ENCODE measurements at places on chromosomes 11 and 22.

DNA sequence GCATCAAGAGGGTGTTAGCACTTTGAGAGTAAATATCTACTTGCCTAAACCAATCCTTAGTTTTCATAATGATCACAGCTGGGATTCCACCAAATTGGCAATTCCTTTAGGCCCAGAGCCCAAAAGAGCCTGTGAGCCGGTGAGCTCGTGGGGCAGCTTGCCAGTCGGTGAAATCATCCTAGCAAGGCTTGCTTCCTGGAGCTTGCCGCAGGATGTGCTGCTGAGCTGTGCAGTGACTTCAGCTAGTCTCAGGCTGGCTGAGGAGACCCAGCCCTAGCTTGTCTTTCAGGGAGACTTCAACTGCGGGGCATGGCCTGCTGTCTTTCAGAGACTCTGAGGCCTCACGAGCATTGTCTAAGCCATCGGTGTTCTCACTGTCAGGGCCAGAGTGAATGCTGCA, 73.6 kb upstream of the SUSD2 start:
- no peak for DNase-seq

DNA sequence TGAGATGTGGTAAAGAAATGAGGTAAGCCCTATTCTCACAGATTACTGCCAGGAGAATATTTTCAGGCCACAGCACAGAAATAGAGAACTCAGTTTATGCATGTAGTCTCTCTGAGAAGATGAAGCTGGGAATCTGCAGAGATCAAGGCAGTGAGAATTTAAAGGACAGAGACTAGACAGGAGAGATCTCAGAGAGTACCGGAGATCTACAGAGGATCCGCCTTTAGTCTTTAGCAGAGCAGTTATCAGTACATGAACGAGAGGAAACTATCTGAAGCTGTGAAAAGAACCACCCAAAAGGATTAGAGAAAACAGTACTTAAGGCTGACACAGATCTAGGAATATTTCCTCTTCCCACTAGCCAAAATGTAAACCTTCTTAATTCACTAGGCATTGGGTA, 101.5 kb downstream of the DLG2 start:
- no peak for DNase-seq

DNA sequence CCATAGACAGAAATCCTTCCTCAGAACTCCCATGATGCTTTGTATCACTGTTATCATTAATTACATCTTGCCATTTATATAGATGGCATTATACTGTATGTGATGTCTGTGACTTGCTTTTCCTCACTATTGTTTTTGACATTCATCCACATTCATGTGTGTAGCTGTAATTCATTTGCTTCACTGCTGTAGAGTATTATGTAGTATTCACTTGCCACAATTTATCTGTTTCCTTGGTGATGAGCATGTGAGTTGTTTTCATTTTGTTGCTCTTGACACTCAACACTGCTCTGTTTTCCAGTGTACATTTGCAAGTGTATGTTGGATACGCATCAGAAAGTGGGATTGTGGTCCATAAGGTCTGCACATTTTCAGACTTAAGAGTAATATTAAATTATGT, 328.6 kb upstream of the C11orf87 start:
- DNase-seq, result no peak

- DNase-seq, result no peak
Observed at GRCh38 chr11:8826139-8826786, 84.7 kb upstream of the AKIP1 start.

DNA sequence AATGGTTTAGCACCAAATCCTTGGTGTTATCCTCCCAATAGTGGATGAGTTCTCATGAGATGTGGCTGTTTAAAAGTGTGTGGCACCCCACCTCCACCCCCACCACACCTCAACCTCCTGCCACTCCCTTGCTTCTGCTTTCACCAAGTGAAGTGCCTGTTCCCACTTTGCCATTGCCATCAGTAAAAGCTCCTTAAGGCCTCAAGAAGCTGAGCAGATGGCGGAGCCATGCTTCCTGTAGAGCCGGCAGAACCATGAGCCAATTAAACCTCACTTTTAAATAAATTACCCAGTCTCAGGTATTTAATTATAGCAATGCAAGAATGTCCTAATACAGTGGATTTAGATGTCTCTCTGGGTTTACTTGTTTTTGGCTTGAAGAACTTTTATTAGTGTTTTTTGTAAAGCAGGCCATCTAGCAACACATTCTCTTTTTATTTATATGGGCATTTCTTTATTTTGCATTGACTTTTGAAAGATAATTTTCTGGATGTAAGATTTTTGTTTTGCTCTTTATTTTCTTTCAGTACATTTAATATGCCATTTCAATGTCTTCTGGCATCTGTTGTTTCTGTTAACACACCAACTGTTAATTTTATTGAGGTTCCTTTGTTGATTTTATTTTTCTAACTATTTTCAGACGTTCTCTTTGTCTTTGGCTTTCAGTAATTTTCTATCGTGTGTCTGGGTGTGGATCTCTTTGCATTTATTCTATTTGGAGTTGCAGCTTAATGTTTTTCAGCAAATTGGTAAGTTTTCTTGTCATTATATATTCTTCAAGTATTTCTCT, 724.5 kb upstream of the CNTN5 start:
- DNase-seq, result no peak

DNA sequence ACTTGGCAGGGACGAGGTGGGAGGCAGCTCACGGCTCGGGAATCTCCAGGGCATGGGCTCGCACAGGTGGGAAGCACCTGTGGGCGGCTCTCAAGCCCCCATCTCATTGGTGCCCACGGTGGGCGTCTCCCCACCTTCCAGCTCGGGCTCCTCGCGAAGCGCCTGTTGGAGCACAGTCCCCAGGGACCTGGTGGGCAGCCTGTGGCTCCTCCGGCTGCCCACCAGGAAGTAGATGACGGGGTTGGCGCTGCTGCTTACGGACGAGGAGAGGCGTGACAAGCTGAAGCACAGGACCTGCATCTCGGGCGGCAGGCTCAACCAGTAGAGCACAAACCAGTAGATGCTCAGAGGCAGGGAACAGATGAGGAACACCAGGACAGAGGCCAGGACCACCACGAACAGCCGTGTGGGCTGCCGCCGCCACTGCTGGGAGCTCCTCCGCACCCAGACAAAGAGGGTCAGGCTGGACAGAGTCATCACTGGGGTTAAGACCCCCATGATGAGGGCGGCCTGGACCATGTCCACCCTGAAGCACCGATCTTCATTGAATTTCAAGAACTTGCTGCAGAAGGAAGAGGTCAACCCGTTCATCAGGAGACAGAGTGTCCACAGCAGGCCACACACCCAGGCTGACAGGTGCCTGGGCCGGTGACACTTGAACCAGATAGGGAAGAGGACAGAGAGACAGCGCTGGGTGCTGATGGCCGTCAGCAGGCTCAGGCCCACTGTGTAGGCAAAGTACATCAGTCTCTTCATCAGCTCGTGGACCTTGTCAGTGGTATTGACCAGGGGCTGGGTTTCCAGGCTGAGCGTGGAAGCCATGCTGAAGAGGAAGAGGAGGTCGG, 633 bp downstream of the MRGPRD start:
- DNase-seq, result no peak

GRCh38 chr22:20968281-20968977, 1.4 kb downstream of the AIFM3 start:
- no peak for DNase-seq

- no peak for DNase-seq
Observed at GRCh38 chr11:123430721-123431497, 840 bp downstream of the GRAMD1B start.

DNA sequence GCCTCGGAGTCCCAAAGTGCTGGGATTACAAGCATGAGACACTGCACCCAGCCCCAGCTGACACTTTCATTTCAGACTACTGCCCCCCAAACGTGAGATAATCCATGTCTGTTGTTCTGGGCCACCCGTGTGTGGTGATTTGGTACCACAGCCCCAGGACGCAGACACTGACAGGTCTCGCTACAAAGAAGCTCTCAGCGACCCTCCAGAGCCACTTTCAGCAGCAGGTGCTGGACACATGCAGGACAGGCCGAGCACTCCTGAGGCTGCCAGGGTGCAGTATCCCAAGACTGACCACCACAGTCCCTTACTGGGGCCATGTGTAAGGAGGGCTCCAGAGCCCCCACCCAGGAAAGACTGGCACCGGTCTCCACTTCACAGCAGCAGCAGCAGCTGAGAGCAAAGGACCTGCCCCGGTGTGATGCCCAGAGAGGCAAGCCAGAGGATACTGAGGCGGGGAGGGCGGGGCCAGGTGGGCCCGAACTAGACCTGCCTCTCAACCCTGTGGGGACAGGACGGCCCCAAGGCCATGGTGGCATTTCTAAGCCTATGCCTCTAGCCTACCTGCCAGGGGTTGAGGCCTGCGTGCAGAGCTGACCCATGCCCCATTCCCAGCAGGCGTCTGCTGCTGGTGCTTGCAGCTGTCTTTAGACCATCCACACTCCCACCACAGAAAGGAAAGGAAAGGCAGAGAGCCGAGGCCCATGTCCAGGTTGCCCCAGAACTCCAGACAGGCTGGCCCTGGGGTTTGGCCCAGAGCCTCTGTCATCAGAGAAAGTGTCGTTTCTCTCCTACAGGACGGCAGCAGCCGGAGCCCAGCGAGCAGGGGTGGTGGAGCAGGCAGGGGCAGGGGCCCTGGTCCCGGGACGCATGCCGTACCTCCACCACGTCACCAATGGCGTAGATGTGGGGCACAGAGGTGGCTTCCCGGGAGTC, 28.0 kb upstream of the GNB1L start:
- DNase-seq, result no peak

DNA sequence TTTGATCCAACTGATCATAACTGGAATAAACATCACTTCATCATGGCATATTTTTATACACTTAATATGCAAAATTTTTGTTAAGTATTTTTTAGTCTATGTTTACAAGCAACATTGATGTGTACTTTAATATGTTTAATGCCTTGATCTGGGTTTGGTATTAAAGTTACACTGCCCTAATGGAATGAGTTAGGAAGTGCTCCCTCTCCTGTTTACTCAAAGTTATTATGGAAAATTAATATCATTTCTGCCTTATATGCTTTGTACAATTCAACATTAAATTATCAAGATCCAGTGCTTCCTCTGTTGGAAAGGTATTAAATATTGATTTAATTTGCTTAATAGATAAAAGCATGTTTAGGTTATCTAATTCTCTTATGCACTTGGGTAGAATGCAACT, 927.3 kb upstream of the RAG2 start:
- no peak for DNase-seq

GRCh38 chr11:78292109-78292803, 103.5 kb downstream of the USP35 start:
- DNase-seq, result no peak

GRCh38 chr22:50540381-50540780, 5.3 kb upstream of the KLHDC7B start:
- no peak for DNase-seq

GRCh38 chr22:31243339-31244045, 31.4 kb downstream of the LIMK2 start:
- no peak for DNase-seq

DNA sequence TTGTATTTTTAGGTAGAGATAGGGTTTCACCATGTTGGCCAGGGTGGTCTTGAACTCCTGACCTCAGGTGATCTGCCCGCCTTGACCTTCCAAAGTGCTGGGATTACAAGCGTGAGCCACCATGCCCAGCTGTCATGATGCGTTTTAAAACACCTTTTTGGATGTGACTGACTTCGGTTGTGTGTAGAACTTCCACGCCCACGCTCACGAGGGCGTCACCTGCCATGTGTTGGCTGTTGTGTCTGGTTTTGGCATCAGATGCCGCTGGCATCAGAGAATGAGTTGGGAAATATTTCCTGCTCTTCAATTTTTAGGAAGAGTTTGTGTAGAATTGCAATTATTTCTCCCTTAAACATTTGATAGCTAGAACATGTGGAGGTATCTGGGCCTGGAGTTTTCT, 109.1 kb downstream of the KCNQ1 start:
- no peak for DNase-seq

- no peak for DNase-seq
Observed at GRCh38 chr11:82775736-82776346, 42.2 kb upstream of the FAM181B start.

- DNase-seq, result no peak
Observed at GRCh38 chr11:7080900-7081299, 7.9 kb upstream of the RBMXL2 start.

GRCh38 chr11:102882389-102883024, 7.7 kb upstream of the MMP12 start:
- no peak for DNase-seq

DNA sequence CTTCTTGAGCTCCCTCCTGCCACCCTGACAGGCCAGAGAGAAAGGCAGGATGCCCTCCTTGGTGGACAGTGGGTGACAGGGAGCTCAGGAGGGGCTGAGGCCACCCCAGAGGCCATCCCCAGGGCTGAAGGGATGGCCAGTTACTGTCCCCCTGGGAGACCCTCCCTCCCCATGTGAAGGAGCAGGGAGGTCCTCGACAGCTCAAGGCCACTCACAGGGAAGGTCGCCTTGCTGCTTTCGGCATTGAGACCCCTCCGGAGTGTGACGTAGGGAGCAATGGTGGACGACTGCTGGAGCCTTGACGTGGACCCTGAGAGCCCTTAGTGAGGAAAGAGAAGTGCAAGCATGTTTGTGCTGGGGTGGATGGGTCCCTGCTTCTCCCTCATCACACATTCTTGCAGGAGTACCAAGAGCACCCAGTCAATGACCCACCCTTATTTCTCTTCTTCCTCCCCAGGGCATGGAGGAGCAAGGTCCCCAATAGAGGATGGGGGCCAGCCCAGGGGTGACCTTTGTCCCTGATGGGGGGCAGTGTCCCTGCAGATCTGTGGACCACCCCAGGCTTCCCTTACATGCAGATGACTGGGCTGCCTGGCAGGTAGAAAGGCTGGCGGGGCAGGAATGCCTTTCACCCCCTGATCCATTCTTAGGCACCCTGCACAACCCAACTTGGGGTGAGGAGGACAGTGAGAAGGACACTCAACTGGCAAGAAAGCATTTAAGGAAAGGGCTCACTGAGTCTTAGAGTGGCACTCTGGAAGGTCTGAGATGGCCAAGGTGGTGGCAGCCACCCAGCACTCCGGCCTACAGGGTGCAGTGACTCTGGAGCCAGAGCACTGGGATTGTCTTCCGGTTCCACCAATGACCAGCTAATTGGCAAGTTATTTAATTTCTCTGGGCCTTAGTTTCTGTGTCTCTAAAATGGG, 51.4 kb downstream of the C11orf58 start:
- no peak for DNase-seq

DNA sequence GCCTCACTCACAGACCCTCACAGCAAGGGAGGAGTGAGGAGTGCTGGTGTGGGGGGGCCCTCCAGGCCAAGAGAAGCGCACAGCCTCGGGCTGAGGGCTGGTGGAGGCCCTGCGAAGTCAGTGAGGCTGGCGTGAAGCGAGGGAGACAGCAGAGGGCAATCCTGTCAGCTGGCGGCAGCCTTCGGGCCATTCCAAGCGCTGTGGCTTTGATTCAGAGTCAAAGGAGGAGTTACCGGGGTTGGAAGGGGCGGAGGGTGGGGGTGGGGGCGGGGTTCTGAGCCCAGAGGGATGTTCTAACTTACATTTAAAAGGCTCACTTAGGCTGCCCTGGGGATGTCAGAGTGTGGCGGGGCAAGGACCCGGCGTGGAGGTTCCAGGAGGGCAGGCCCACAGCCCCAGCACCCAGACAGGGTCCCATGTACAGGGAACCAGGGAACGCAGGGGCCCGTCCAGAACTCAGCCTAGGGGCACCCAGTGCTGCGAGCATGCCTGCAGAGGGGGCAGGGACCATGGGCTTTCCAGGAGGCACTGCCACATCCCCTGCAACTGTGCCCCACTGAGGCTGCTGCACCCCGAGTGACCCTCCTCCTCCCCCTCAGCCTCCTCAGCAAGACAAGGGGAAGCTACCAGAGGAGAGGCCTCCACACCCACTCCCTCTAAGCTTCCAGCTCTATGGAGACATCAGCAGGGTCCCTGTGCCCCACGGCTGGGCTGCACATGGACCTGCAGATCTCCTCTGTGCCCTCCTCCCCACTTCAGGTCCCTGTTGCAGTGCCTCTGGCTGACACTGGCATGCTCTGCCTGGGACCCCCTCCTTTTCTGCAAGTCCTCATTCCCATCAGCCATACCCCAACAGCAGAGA, 39.7 kb upstream of the TTLL12 start:
- DNase-seq, result no peak

GRCh38 chr11:12636871-12637410, 37.3 kb upstream of the TEAD1 start:
- no peak for DNase-seq
